Stimulated activated CD4-positive, alpha-beta T cell treated with anti-CD3 and anti-CD28 coated beads, Interleukin-2, amount 100 ng/mL, for 4 hours (primary cell): ENCODE measurements at places on chromosomes 7 and 10.

DNA sequence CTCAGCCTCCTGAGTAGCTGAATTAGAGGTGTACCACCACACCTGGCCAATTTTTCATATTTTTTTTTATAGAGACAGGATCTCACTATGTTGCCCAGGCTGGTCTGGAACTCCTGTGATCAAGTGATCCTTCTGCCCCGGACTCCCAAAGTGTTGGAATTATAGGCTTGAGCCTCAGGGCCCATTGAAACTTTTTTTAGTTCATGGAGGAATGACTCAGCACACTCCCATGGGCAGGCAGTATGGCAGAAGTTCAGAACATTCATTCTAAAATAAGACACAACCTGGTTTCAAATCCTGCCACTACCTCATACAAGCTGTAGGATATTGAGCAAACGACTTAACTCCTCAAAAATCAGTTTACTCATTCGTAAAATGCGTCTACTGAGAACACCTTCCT lies 320.4 kb upstream of the SP8 start:
- no peak for DNase-seq

DNA sequence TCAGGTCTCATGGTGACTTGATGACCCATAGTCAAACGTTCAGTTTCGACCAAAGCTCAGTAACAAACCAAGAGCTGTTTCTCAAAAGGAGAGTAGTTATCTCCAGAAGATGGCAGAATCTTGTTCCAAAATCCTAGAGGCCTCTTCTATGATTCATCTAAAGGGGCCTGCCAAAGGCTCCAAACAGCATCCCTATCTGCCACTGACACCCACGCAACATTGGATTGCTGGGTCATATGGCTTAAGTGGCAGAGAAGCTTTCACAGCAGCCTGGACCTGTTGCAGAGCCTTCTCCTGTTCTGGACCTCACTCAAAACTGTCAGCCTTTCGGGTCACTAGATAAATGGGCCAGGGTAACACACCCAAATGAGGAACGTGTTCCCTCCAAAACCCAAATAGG lies 54.0 kb upstream of the LRRC18 start:
- DNase-seq = no peak

DNA sequence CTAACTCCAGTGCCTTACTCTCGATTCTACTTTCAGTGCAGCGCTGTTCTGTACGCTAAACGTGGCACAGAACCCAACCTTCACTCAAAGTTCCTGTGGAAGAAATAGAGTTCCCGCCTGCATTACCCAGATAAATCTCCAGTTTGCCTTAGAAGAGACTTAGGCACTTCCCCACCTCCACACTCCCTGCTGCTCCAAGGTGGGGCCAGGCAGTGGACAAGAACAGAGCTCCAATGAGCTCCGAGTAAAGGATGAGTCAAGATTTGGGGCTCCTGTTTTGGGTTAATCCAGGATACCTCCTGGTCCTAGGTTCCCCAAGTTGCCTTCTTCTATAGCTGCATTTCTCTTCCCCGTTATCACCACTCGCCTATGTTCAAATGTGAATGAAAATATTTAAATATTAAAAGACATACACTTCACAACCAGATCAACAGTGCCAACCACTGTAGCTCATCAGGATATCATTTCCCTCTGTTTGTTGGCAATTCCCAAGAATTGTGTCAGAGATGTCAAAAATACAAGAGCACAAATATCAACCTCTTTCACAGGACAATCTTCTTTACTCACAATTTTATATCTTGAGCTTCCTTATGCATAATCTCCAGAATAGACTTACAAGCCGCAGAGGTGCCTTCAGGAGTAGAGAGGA lies 48.0 kb downstream of the MALSU1 start:
- no peak for DNase-seq

- DNase-seq = no peak
These were observed 151.5 kb downstream of the HPSE2 start for GRCh38 chr10:99084161-99084560.

DNA sequence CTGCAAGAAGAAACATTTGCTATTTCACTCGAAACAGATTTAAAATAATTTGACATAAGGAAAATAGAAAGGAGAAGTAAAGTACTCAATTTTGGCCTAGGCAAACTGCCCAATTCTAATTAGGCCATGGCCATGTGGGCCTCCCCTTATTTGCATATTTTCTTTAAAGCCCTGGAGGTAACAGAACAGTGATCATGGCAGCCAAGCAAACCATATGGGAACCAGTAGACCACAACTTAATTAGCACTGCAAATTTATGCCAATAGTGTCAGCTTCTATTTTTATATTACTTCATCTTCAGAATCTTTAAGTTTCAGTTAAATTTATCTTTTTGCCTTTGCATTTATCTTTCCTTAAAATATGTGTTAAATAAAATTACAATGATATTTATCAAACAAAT lies 63.3 kb upstream of the THSD7A start:
- no peak for DNase-seq

DNA sequence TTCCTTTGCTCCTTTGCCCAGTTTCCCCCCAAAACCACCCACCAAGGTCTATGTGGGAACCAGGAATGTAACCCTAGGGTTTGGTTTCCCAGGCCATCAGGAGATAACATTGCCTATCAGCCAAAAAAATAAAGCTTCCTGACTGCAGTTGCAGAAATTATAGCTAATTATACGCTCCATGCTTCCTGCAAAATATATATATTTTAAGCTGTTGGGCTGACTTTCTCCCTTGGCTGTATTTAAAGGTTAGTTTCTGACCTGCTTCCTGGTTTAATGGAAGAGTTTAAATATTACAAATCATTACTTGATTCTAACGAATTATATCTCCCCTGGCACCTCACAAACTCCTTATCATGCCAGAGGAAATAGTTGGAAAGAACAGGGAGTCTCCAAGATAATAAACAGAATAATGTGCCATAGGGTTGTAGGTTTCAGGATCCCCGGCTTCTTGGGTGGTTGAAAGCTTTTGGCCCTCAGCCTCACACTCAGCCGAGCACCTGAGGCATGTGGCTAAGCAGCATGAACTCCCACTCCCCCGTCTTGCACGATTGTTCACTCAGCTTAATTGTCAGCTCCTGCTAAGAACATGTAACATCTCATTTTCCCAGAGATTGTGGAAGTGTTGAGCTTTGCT lies 79.9 kb downstream of the FZD1 start:
- DNase-seq = no peak

DNA sequence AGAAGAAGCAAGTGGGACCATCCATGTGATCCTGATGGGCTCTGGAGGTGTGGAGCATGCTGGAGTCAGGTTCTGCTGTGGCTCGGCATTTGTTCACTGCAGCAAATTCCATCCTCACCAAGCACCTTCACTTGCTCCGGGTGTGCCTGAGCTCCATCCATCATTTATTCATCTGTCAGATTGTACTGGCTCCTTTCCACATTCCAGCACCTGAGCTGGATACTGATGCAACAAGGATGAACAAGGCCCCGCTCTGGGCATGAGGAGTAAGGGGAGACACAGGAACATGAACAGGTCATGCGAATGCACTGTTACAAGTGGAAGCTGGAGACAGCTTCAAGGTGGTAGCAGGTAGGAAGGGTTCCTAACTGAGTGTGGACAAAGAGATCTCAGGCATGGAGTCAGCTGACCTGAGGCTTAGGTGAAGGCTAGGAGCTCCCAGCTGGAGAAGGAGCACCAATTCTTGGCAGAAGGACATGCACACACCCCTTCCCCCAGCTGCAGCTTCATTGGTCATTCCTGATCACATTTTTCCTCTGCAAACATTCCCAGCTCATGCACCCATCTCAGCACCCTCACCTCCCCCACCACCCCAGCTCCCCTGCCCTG lies 133.7 kb upstream of the ZMIZ1 start:
- DNase-seq = no peak

GRCh38 chr7:105353752-105354328 lies 34.9 kb downstream of the SRPK2 start:
- DNase-seq = no peak
